ENCODE measurements at places on chromosomes 4 and X.

GRCh38 chrX:137040113-137040794 lies 6.5 kb upstream of the GPR101 start:
- DNase-seq: no peak

- DNase-seq: no peak
These were observed 195.7 kb upstream of the CASK start for GRCh38 chrX:42119076-42119475.

GRCh38 chr4:181745933-181746625 lies 497.1 kb upstream of the TENM3 start:
- DNase-seq: no peak

GRCh38 chr4:101956068-101956825 lies 165.7 kb downstream of the BANK1 start:
- DNase-seq: no peak

DNA sequence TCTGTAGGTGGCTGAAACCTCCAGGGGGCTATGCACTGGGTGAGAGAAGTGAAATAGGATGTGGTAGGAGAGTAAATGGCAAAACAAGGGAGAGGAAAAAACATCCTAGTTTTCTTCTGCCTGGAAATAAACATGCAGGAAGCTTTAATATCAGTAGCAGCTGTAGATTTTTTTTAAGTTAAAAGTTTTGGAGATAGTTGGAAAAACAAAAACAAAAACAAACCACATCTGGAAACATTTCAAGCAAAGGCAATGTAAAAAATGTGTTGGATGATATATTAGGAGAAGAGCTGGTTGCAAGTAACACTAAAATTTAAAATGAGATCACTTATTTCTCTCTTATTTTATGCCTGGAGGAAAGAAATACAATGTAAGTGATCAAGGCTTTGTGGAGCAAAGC lies 388.0 kb downstream of the SPRY1 start:
- no peak for DNase-seq

DNA sequence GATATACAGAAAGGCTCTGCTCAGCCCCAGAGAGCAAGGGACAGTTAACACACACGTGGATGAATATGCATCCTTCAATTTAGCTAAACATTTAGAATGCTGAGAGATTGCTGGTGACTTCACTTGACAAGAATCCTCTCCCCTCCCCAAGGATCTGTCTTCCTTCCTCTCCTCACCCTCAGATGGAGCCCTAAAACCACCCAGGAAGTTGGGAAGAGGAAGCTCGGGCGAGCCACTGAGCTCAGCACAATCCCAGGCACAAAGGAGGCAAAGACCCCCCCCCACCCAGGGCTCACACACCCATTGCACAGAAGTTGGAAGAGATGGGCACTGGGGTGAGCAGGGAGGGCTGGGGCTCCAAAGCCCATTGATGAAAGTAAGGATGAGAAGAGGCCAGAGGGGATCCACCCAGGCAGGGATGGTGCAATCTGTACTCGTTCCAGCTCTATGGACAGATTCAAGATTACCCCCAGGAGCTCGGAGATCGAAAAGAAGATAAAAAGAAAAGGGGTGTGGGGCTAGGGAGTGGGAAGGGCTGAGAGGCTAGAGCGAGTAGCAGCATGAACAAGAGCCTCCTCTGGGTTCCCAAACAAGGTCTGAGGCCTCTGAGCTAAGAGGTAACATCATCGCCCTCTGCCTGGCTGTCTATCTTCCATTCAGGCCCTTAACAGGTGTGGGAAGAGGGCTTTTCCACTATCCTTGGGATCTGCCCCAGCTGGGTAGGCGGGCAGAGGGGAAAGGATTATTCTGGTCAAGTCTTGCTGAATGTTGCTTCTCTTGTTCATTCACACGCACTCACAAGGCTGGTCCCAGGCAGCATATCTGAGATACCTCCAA lies 1.2 kb downstream of the TFE3 start:
- no peak for DNase-seq

DNA sequence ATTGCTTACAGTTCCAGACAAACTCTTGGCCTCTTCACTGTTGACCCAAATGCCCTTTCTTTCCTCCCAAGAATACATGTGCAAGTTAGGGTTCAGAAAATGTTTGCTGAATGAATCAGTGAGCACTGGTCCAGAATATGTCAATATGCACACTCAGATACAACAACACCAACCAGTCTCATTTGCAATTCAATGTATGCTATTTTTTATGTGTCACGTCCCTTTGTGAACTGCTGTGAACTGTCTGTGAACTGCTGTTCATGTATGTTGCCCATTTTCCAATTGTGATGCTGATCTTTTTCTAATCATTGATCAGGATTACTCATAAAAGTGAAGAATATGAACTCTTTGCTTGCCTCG lies 17.8 kb downstream of the GAB3 start:
- DNase-seq: no peak

GRCh38 chr4:80362578-80363181 lies 27.1 kb downstream of the CFAP299 start:
- DNase-seq: peak; percentile 45

DNA sequence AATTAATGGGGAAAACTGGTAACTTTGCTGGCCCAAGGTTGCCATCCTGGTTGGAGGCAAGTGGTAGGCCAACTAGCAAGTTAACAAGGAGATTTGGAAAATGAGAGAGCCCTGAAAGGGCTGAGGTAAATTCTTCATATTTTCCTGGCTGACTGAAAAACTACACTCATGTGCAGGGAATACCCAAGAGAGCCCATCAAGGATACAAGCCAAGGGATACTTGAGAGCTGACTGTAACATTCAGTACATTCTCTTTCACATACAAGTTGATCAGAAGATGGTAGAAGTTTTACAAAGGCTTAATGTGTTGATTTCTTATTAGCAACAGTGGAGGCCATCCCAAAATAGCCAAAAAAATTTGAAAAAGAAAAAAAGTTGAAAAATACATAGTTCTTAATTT lies 33.3 kb downstream of the IL2 start:
- DNase-seq: no peak

- no peak for DNase-seq
These were observed 120.8 kb downstream of the SH2D1A start for GRCh38 chrX:124467202-124467601.

DNA sequence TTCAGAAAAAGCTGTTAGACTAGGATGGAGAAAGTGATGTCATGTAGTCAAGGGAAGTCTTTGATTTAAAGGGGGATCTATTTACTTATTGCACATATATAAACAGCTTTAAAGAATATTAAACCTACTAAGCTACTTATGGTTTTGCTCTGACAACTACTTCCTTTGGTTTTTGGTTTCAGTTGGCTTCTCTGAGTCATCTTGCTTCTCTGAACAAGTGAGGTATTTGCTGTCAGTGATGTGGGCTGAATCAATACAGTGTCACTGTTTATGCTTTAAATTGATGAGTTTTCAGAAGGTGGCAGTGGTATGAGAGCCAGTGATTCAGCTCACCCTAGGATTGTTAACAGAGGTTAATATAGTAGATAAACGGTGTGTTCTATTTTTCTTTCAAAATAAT lies 75.1 kb downstream of the CEP44 start:
- no peak for DNase-seq

- DNase-seq: no peak
These were observed 194.2 kb downstream of the RAPGEF2 start for GRCh38 chr4:159297091-159297490.

DNA sequence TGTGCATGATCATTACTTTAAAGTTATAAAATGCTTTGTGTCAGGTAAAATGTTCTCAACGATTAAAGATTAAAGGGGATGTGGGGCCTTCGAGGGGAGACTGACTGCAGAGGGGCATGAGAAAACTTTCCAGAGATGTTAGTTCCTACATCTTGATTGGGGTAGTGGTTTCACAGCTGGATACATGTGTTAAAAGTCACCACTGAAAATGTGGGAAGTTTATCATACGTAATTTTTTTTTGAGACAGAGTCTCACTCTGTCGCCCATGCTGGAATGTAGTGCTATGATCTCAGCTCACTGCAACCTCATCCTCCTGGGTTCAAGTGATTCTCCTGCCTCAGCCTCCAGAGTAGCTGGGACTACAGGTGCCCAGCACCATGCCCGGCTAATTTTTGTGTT lies 79.5 kb downstream of the RBM47 start:
- no peak for DNase-seq

DNA sequence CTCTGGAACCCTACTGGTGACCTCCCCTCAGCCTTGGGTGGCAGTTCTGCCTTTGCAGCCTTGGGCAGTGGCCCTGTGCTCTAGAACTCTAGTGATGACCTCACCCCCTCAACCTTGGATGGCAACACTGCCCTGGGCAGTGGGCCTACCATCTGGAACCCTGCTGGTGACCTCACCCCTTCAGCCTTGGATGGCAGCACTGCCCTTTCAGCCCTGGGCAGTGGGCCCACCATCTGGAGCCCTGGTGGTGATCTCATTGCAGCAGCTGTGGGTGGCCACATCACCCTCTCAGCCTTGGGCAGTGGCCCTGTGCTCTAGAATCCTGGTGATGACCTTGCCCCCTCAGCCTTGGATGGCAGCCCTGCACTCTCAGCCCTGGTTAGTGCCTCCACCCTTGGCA lies 129.3 kb downstream of the RBMX2 start:
- DNase-seq: no peak

GRCh38 chr4:170014359-170015011 lies 11.7 kb downstream of the MFAP3L start:
- no peak for DNase-seq

GRCh38 chr4:174215961-174216680 lies 67.3 kb downstream of the FBXO8 start:
- DNase-seq: no peak

- no peak for DNase-seq
These were observed 75.9 kb upstream of the RPL34 start for GRCh38 chr4:108544481-108544880.

GRCh38 chr4:183755596-183755995 lies 96.5 kb downstream of the TRAPPC11 start:
- DNase-seq: no peak

DNA sequence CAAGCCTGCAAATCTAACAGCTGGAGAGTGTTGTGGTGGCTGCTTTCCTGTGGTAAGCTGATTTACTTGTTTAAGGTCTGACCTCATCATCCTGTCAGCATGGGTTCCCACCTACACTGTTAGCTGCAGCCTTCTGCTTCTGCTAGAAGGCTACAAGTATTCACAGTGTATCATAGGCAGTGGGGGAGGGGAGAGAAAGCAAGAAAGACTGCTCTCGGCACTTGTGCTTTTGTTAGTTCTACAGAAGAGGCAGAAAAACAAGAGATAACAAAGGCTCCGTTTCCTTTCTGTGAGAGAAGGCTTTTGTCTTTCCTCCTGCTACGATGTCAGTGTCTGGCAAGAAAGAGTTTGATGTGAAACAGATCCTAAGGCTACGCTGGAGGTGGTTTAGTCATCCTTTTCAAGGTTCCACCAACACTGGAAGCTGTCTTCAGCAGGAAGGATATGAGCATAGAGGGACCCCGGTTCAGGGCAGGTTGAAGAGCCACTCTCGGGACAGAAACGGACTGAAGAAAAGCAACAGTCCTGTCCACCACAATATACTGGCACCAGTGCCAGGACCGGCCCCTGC lies at the start of gene KLHL4:
Gene KLHL4, plus strand, starts transcription at position 232 of the 571 bp plus-strand sequence. Its CDS starts 92 bp downstream, at position 324.
- DNase-seq: no peak

GRCh38 chr4:24321131-24321530 lies 263.2 kb downstream of the DHX15 start:
- no peak for DNase-seq

GRCh38 chr4:25449270-25449669 lies 72.2 kb downstream of the ANAPC4 start:
- DNase-seq: no peak

GRCh38 chr4:88919056-88919455 lies 137.9 kb downstream of the FAM13A start:
- no peak for DNase-seq

GRCh38 chr4:2141762-2142451 lies 82.8 kb downstream of the NAT8L start:
- DNase-seq: peak; percentile 23

DNA sequence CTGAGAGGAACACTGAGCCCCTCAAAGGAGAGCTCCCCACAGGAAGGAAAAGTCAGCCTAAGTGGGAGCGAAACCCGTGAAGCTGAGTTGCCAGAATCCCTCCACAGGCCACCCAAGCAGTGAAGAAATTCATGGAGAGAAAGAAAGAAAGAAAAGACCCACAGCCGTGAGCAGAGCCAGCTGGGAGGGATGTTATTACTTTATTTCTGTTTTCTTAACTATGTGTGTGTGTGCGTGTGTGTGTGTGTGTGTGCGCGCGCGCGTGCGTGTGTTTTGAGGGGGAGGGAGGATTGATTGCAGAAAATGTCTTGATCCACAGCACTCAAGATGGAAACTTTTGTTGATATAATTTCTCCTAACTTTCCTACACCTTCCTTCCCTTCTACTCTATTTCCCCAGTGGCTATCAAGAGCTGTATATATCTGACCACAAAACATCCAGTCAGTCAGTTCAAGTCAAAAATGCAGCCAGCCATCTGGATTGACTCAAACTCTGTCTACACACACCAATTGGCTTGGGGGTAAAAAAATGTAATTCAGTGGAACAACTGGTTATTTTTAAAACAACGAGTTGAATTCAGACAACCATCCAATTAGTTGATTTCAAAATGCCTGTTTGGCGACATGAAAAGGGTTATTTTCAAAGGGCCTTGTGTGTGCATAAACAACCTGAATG lies 13.8 kb upstream of the GPC3 start:
- DNase-seq: no peak

GRCh38 chrX:52990848-52991247 lies 32.5 kb upstream of the FAM156A start:
- no peak for DNase-seq

DNA sequence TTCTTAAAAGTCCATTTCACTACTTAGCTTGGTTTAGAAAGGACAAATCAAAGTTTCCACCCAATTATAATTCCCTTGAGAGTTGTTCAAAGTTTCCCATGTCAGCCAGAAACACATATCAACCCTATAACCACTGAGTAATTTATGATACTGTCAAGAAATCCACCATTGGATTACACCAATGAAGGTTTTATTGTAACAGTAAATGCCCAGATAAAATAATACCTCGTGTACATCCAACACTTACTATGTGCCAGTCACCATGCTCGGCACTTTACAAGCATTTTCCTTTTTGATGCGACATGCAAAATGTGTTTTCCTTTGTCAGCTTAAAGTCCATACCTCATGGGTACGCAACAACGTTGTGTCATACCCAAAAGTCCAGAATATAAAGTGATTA lies 64.0 kb downstream of the MID1 start:
- no peak for DNase-seq

- peak; percentile 84 for DNase-seq
These were observed 10.3 kb downstream of the ATP5ME start for GRCh38 chr4:663438-664428.

DNA sequence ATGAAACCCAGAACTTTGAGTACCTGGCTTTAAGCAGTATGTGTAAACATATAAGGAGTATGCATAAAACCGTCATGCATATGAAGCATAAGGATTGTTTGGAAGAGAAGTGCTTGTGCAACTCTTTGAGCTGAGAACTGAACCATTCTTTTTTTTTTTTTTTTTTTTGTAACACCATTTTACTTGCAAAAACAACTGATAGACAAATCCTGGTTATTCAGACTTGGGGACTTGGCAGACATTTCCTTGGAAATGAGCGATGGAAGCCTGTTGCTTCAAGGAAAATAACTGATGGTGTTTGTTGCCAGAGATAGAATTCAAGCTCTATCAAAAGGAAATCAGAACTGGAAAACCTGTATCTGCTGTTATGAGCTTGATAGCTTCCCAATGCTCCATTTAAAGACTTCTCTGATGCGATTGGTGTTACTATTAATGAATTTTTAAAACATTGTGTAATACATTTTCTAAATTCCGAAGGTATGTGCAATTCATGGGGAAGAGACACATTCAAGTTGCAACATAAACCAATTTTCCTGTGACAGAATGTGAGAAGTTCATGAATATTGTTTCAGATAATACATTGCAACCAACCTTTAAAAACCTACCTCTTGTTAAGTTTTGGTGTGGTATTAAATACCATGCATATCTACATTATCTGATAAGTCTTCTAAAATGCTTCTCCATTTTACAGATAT lies 47.0 kb upstream of the FAT1 start:
- DNase-seq: no peak

- no peak for DNase-seq
These were observed 224.2 kb downstream of the DMD start for GRCh38 chrX:32987142-32987541.
